Sigmoid colon (tissue), 7 donors: ENCODE measurements at places on chromosomes 6 and 20. TPM values are rescaled to one million over a fixed set of nuclear protein-coding genes. Genes with fewer than 3 reads are reported as not detected.

The GJA10 gene
- not detected for total RNA-seq

The ATRN gene
- total RNA-seq: 14.1 TPM

The HLA-DRB5 gene
- 20.8 TPM for total RNA-seq

The BPI gene
- not detected for total RNA-seq

The SLC2A10 gene
- 6.4 TPM for total RNA-seq

The GABRR1 gene
- total RNA-seq: not detected

The VTA1 gene
- 39.3 TPM for total RNA-seq

The OPRL1 gene
- 0.82 TPM for total RNA-seq

The BHLHE23 gene
- total RNA-seq: not detected

The FOXS1 gene
- total RNA-seq: not detected

The BPIFB2 gene
- total RNA-seq: not detected

GRCh38 chr20:59145924-59146779 lies 17.5 kb upstream of the ZNF831 start:
- H3K4me1 ChIP-seq: no peaks in the 10 kb centered on the region
- no peaks in the 10 kb centered on the region for H3K36me3 ChIP-seq
- H3K4me3 ChIP-seq: no peak overlapping the region
- no peaks in the 10 kb centered on the region for H3K27me3 ChIP-seq
- peak overlapping the region; percentile 12 for H3K27ac ChIP-seq

DNA sequence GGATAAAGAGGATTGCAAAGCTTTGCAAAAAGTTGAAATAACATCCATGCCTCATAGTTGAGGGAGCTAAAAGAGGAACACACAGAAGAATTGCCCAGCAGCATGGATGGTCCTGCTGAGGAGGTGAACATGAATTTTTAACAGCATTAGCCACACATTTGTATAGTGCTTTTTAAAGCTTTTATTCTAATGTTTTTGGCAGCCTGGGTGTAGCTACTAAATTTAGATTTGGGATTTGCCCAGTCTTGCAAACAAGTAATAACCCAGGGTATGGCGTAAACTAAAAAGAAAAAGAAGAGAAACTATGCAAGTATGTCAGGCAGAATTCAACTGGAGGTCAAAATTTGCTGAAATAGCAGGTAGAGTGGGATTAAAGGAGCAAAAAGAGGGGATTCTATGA lies 75.1 kb upstream of the PTPRK start:
- DNase-seq: no peak
- H3K4me1 ChIP-seq: no peaks in the 10 kb centered on the region
- H3K36me3 ChIP-seq: no peaks in the 10 kb centered on the region
- H3K27me3 ChIP-seq: no peaks in the 10 kb centered on the region
- no peak overlapping the region for H3K27ac ChIP-seq

GRCh38 chr20:63435552-63435951 lies 36.9 kb downstream of the KCNQ2 start:
- H3K27me3 ChIP-seq: no peaks in the 10 kb centered on the region
- no peak overlapping the region for H3K4me3 ChIP-seq
- no peak overlapping the region for H3K27ac ChIP-seq
- H3K4me1 ChIP-seq: no peaks in the 10 kb centered on the region

- H3K4me3 ChIP-seq: no peak overlapping the region
- peaks cover 18% of the 10 kb centered on the region for H3K4me1 ChIP-seq
- DNase-seq: no peak
- no peaks in the 10 kb centered on the region for H3K36me3 ChIP-seq
Measured at GRCh38 chr6:45507186-45507585, 129.5 kb upstream of the SUPT3H start.

GRCh38 chr6:136466777-136467176 lies 83.4 kb downstream of the MAP7 start:
- no peaks in the 10 kb centered on the region for H3K4me1 ChIP-seq
- no peak for DNase-seq
- no peaks in the 10 kb centered on the region for H3K27me3 ChIP-seq
- H3K4me3 ChIP-seq: no peak overlapping the region
- no peaks in the 10 kb centered on the region for H3K36me3 ChIP-seq
- H3K27ac ChIP-seq: no peak overlapping the region

DNA sequence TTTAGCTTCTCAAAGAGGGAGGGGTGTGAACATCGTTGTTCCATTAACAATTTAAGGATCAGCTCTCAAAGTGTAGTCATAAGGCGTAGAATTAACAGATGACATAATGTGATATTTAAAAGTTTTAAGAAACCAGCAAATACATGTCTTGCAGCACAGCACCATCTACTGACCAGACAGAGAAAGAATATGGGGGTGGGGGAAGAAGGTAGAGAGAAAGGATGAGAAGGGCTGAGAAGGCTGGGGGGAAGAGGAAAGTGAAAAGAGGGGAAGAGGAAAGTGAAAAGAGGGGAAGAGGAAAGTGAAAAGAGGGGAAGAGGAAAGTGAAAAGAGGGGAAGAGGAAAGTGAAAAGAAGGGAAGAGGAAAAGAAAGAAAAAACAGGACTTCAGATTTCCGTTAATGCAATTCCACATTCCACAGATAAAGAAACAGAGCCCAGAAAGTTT lies 80.9 kb downstream of the HAO1 start:
- H3K27me3 ChIP-seq: no peaks in the 10 kb centered on the region
- DNase-seq: no peak
- H3K36me3 ChIP-seq: no peaks in the 10 kb centered on the region
- no peak overlapping the region for H3K4me3 ChIP-seq
- H3K4me1 ChIP-seq: no peaks in the 10 kb centered on the region

DNA sequence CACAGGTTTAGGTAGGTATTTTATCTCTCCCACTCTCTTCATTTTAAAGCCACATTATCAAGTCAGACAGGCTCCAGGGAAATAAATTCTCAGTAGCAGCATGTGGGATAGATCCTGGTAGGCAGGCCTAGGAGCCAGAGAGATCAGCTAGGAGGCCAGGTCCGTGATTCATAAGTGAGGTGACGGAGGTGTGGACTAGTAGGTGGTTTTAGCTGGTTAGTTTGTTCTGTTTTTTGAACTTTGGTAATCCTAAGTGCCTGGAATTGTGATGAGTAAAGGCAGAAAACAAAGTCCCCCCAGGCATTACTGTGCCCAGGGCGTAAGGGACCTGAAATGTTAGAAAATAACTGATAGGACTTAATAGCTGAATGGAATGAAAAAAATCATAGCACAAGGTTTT lies 53.6 kb upstream of the E2F3 start:
- no peaks in the 10 kb centered on the region for H3K4me1 ChIP-seq
- no peaks in the 10 kb centered on the region for H3K27me3 ChIP-seq
- no peak overlapping the region for H3K27ac ChIP-seq
- no peak for DNase-seq

DNA sequence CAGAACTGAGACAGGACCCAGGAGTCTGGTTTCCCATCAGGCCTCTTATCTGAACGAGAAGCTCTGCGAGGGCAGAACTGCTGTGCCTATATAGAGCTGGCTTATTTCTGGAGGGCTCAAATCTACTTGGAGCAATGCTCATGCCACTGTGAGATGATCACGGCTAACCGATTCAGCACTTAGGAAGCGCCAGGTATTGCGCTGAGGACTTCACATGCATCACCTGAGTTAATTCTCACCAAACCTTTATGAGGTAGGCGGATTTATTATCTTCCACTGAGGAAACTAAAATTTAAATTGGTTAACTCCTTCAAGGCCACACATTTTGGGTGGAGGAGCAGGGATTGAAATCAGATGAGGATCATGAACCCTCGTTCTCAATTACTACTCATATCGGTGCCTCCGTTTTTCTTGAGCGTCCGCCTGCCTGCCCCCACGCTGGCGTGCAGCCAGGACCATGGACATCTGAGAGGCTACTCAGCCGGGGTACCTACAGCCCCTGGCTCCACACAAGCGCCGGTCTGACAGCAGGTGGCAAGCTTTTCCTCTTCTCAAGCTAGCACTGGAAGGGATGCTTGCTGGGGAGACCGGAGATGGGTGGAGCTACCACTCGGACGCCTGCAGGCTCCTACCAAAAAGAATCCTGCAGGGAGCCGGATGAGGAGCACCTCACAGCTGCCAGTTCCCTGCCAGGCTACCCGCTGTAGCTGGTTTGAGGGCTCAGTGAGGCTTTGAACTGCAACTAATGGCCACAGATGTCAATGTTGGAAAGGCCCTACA lies 1.0 kb upstream of the PCIF1 start:
- peaks cover 1% of the 10 kb centered on the region for H3K36me3 ChIP-seq
- H3K4me3 ChIP-seq: peak overlapping the region; percentile 99
- DNase-seq: peak; percentile 89

- peak; percentile 83 for DNase-seq
- no peaks in the 10 kb centered on the region for H3K27me3 ChIP-seq
- no peaks in the 10 kb centered on the region for H3K36me3 ChIP-seq
- H3K4me3 ChIP-seq: no peak overlapping the region
- H3K27ac ChIP-seq: no peak overlapping the region
Measured at GRCh38 chr6:17156112-17156921, 54.5 kb downstream of the STMND1 start.

- no peak overlapping the region for H3K4me3 ChIP-seq
- no peak for DNase-seq
- no peaks in the 10 kb centered on the region for H3K36me3 ChIP-seq
- H3K27me3 ChIP-seq: no peaks in the 10 kb centered on the region
Measured at GRCh38 chr6:82025271-82025670, 222.3 kb downstream of the IBTK start.

- no peaks in the 10 kb centered on the region for H3K4me1 ChIP-seq
- no peaks in the 10 kb centered on the region for H3K27me3 ChIP-seq
- H3K36me3 ChIP-seq: no peaks in the 10 kb centered on the region
- no peak for DNase-seq
Measured at GRCh38 chr6:131292145-131292938, 157.1 kb downstream of the AKAP7 start.

- no peak overlapping the region for H3K27ac ChIP-seq
- H3K4me1 ChIP-seq: no peaks in the 10 kb centered on the region
- H3K36me3 ChIP-seq: no peaks in the 10 kb centered on the region
- H3K27me3 ChIP-seq: no peaks in the 10 kb centered on the region
Measured at GRCh38 chr6:94845742-94846141, 731.6 kb upstream of the MANEA start.

DNA sequence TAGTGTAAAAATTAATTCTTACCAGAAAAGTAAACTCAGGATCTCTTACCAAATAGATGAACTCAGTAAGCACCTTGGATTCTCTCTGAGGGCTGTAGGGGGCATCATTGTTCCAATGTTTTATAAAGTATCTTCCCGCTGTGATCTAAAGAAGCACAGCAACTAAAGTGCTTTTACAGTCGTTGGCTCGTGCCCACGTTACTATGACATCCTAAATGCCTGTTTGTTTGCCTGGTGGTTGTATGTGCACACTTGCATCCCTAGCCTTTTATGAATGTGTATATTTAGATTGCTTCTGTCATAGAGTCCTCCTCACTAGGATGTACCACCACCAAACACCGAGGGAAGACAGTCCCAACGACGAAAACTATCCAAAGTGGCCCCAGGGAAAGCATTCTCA lies 34.5 kb downstream of the SLX4IP start:
- no peaks in the 10 kb centered on the region for H3K4me1 ChIP-seq
- H3K27me3 ChIP-seq: no peaks in the 10 kb centered on the region
- H3K36me3 ChIP-seq: no peaks in the 10 kb centered on the region

DNA sequence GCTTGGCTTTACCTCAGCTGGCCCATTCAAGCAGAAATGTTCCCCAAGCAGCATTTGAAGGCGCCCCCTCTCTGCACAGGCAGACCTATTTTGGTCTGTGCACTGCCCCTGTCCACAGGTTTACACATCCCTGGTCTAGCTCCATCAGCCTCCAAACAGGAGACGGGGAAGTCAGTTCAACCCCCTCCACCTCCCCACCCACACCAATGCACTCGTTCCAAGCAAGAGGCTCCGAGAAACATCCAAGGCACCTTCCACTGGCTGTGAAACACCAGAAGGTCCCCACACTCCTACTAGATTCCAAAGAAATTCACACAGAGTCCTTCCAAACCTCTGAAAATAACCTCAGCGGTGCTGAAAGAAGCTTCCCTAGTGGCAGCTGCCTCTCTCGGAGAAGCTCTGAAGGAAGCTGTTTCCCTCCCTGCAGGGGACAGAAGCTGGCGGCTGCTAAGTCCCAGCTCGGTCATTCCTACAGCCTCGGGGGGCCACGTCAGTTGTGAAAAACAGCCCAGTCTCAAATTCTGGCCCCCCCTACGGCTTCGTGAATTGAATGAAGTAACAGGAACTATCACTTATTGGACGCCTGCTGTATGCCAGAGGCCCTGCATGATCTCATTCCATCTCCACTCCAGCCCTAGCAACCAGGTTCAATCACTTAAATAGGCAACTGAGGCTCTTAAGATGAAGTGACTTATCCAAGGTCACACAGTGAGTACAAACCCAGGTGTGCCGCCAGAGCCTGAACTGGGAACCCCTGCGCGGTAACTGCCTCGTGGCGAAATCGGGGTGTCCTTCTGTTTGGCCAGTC lies 815 bp downstream of the SPATA2 start:
- no peaks in the 10 kb centered on the region for H3K27me3 ChIP-seq
- H3K36me3 ChIP-seq: peaks cover 4% of the 10 kb centered on the region
- peaks cover 36% of the 10 kb centered on the region for H3K4me1 ChIP-seq
- H3K4me3 ChIP-seq: peak overlapping the region; percentile 99

DNA sequence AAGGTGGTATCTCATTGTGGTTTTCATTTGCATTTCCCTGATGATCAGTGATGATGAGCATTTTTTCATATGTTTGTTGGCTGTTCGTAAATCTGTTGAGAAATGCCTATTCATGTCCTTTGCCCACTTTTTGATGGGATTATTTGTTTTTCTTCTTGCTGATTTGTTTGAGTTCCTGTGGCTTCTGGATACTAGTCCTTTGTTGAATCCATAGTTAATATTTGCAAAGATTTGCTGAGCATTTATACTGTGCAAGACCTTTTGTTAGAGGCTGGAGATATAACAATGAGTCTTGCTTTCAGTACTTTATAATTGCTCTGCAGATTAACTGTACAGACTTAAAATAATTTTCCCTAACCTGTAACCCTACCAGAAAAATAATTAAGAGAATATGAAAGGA lies 35.6 kb downstream of the PDE7B start:
- DNase-seq: no peak
- no peaks in the 10 kb centered on the region for H3K27me3 ChIP-seq
- no peak overlapping the region for H3K4me3 ChIP-seq
- no peaks in the 10 kb centered on the region for H3K36me3 ChIP-seq
- H3K4me1 ChIP-seq: no peaks in the 10 kb centered on the region

- no peak overlapping the region for H3K27ac ChIP-seq
- no peak overlapping the region for H3K4me3 ChIP-seq
- no peak for DNase-seq
- H3K4me1 ChIP-seq: no peaks in the 10 kb centered on the region
Measured at GRCh38 chr20:20850407-20850806, 138.0 kb upstream of the RALGAPA2 start.

- no peaks in the 10 kb centered on the region for H3K36me3 ChIP-seq
- no peak overlapping the region for H3K27ac ChIP-seq
- H3K4me3 ChIP-seq: no peak overlapping the region
- H3K27me3 ChIP-seq: no peaks in the 10 kb centered on the region
- DNase-seq: no peak
Measured at GRCh38 chr20:5691918-5692618, 58.1 kb upstream of the SHLD1 start.

- peaks cover 13% of the 10 kb centered on the region for H3K4me1 ChIP-seq
- no peak for DNase-seq
Measured at GRCh38 chr6:158627168-158627939, 17.2 kb downstream of the DYNLT1 start.

- H3K27me3 ChIP-seq: no peaks in the 10 kb centered on the region
- no peak for DNase-seq
- H3K27ac ChIP-seq: no peak overlapping the region
- H3K4me1 ChIP-seq: no peaks in the 10 kb centered on the region
Measured at GRCh38 chr6:18234564-18234963, 29.8 kb downstream of the DEK start.

GRCh38 chr6:124962639-124963415 lies 590 bp downstream of the RNF217 start:
- H3K27ac ChIP-seq: peak overlapping the region; percentile 98
- peaks cover 41% of the 10 kb centered on the region for H3K4me1 ChIP-seq
- no peaks in the 10 kb centered on the region for H3K36me3 ChIP-seq
- H3K4me3 ChIP-seq: peak overlapping the region; percentile 88
- DNase-seq: peak; percentile 77
